ENCODE measurements at places on chromosomes 11 and 22. TPM values are rescaled to one million over a fixed set of nuclear protein-coding genes. Genes with fewer than 3 reads are reported as not detected.

HMOX1 gene
- total RNA-seq = 23.3 TPM

TUB gene
- total RNA-seq = under 0.01 TPM

DNA sequence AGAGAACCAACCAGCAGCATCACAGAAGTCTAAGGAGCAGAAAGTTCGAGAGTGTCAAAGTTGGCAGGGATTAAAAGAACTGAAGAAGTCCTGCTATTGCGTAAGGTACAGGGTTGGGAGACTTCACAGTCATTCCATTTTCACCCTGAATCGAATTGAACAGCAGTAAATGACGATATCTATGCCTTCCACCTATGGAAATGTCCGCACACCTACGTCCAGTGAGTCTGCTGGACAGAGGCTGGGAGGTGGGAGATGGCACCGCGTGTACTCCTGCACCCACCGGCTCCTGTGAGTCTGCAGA, 116.7 kb downstream of the MICAL3 start:
- no peak overlapping the region for H3K4me3 ChIP-seq
- H3K36me3 ChIP-seq = peaks cover 27% of the 10 kb centered on the region
- H3K4me1 ChIP-seq = peaks cover 37% of the 10 kb centered on the region
- H3K27me3 ChIP-seq = no peaks in the 10 kb centered on the region

PRDX5 gene
- 254 TPM for total RNA-seq

GRCh38 chr11:102269927-102270326, 47.4 kb upstream of the BIRC3 start:
- no peaks in the 10 kb centered on the region for H3K36me3 ChIP-seq
- H3K27ac ChIP-seq = no peak overlapping the region
- H3K4me3 ChIP-seq = no peak overlapping the region
- peaks cover 18% of the 10 kb centered on the region for H3K4me1 ChIP-seq

GRCh38 chr22:26665813-26666231, 8.4 kb downstream of the MIAT start:
- no peaks in the 10 kb centered on the region for H3K36me3 ChIP-seq
- H3K4me3 ChIP-seq = no peak overlapping the region
- H3K4me1 ChIP-seq = no peaks in the 10 kb centered on the region
- H3K27ac ChIP-seq = no peak overlapping the region
- no peaks in the 10 kb centered on the region for H3K27me3 ChIP-seq
- no peak for DNase-seq

DNA sequence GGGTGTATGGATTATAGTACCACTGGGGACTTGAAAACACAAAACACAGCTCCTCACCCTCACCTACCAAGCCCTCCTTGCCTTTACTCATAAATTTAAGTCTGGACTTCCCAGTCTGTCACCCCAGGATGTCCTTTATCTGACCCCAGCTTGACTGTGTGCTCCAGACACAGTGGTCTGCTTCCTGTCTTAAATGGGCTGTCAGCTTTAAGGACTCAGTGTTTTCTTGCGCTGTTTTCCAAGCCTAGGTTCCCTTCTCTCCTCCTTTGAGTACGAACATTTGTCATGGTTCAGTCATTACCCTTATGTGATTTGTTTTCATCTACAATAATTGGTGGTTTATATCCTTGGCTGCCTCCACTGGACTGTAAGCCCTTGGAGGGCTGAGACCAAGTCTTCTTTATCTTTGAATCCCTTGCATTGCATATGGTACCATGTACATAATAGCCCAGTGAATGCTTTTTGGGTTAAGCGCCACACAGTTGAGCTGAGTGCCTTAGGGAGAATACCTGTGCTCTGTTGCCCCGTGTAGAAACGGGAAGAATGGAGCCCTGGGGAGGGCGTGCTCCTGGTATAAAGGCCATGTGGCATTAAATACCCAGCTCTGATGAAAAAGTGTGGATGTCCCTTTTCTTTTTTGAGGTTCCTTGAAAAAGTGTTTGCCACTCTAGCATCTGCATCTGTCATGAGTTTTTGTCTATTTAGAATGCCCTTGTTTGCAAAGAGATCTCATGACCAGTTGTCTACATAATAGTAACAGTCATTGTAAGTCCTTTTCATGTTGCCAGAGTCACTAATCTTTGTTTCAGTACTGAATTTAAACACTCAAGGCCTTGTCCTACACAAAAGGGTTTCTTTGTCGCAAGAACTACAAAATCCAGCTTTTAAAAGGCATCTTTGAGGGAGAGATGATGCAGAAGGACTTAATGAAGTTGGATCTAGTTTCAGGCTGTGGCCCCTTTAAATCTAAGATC, 14.0 kb downstream of the PANX1 start:
- H3K36me3 ChIP-seq = no peaks in the 10 kb centered on the region
- H3K4me3 ChIP-seq = no peak overlapping the region
- H3K4me1 ChIP-seq = no peaks in the 10 kb centered on the region
- H3K27me3 ChIP-seq = no peaks in the 10 kb centered on the region
- DNase-seq = peak; percentile 57

- peaks cover 18% of the 10 kb centered on the region for H3K36me3 ChIP-seq
- no peak overlapping the region for H3K27ac ChIP-seq
- H3K4me1 ChIP-seq = no peaks in the 10 kb centered on the region
- peak; percentile 25 for DNase-seq
- no peak overlapping the region for H3K4me3 ChIP-seq
Measured at GRCh38 chr11:30342736-30343166, 19.8 kb downstream of the ARL14EP start.

GRCh38 chr11:78244080-78244479, 55.4 kb downstream of the USP35 start:
- H3K36me3 ChIP-seq = peaks cover 25% of the 10 kb centered on the region
- no peaks in the 10 kb centered on the region for H3K27me3 ChIP-seq
- no peak for DNase-seq
- no peak overlapping the region for H3K4me3 ChIP-seq
- H3K4me1 ChIP-seq = no peaks in the 10 kb centered on the region

DNA sequence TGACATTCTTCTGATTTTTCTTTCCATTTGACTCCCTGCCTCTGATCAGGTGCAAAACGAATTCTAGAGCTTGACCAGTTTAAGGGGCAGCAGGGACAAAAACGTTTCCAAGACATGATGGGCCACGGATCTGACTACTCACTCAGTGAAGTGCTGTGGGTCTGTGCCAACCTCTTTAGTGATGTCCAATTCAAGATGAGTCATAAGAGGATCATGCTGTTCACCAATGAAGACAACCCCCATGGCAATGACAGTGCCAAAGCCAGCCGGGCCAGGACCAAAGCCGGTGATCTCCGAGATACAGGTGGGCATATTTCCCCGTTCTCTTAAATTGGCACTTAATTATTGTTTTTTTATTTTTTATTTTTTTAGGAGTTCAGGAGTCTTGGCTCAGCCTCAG, 15.4 kb downstream of the XRCC6 start:
- no peaks in the 10 kb centered on the region for H3K4me1 ChIP-seq
- H3K27me3 ChIP-seq = no peaks in the 10 kb centered on the region
- H3K27ac ChIP-seq = no peak overlapping the region

- no peak for DNase-seq
- no peaks in the 10 kb centered on the region for H3K4me1 ChIP-seq
- H3K4me3 ChIP-seq = no peak overlapping the region
- no peaks in the 10 kb centered on the region for H3K36me3 ChIP-seq
- no peaks in the 10 kb centered on the region for H3K27me3 ChIP-seq
Measured at GRCh38 chr11:20125927-20126326, 34.3 kb downstream of the DBX1 start.

DNA sequence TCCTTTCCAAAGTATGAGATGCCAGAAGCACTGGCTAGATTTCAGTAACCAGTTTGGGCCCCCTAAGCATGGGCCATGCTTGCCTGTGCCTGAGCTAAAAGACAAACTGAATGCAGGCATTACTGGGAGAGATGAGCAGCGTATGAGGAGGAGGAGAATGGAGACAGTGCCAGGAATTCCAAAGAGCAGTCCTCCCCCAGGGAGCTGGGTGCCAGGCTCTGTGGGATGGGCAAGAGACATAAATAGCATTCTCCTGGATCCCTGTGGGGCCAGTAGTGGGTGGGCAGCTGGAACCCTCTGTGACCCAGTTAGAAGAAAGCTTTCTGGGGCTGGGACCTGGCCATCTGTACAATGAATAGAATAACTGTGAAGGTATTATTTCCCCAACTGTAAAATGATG, 235.6 kb downstream of the KCNA4 start:
- DNase-seq = no peak
- H3K36me3 ChIP-seq = no peaks in the 10 kb centered on the region
- H3K27ac ChIP-seq = no peak overlapping the region
- no peak overlapping the region for H3K4me3 ChIP-seq
- no peaks in the 10 kb centered on the region for H3K4me1 ChIP-seq

DNA sequence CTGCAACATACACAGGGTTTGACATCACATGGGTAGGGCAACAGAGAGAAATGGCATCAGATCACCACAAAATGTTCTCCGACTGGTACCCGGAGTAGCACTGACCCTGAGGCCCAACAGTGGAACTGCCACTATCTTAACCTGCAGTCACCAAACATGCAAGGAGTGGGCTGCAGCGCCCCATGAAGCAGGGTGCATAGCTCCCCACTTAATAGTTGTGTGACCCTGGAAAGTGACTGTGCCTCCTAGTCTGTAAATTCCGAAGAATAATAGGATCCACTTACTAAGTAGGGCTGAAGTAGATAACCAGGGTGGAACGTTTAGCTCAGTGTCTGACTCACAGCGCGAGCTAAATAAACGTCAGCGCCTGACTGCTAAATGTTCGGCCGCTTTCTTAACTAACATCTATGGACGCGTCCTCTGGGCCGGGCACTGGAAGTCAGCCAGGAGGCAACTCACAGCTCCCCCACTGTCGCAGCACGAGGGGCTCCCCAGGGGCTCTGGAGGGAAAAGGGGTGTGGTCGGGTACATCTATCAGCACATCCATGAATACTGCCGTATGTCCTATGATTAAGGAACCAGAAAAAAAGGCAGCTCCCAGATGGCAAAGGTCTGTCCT, 777 bp downstream of the LTO1 start:
- peak overlapping the region; percentile 97 for H3K4me3 ChIP-seq
- peak overlapping the region; percentile 96 for H3K27ac ChIP-seq
- H3K4me1 ChIP-seq = peaks cover 17% of the 10 kb centered on the region
- peaks cover 32% of the 10 kb centered on the region for H3K36me3 ChIP-seq

SLC6A5 gene
- not detected for total RNA-seq

SAA4 gene
- total RNA-seq = not detected
